Cerebellar cortex (tissue), 1 donor: ENCODE measurements at places on chromosomes 7 and 10.
A peak's percentile ranks its signal among the peaks of the same experiment; 100 is the strongest.

GRCh38 chr7:1011297-1012003 lies 28.5 kb downstream of the CYP2W1 start:
- no peak for DNase-seq

GRCh38 chr10:87761892-87762291 lies 56.1 kb downstream of the ATAD1 start:
- DNase-seq, result no peak

DNA sequence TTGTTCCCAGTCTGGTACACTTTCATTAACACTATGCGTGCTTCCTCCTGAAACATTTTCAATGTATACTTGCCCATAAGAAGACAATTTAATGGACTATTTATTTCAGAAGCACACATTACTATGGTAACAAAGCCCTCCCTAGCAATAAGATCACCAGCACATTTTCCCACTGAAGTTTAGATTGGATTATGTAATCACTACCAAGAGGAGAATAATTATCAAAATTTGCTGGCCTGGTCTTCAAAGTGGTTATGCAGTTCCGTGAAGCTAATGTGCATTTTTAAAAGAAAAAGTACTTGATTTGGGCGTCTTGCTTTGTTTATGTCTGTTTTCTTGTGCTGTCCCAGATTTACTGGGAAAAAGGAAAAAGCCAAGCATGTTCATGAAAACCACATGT lies 61.9 kb downstream of the AP3M1 start:
- no peak for DNase-seq

- DNase-seq, result peak; percentile 37
Observed at GRCh38 chr7:151060113-151060415, 675 bp downstream of the SLC4A2 start.

DNA sequence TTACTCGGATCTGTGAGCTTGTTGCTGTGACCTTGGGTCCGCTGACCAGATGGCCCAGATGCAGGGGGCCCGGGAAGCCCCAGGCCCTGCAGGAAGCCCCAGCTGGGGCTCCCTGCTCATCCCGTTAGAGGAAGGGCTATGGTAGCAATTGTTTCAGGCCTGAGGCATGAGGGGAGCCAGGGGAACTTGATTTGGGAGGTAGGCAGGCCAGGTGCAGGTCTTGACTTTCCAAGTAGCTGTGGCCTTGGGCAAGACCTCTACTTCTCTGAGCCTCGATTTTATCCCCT lies 55.0 kb upstream of the CXCL12 start:
- no peak for DNase-seq

- DNase-seq, result no peak
Observed at GRCh38 chr7:44215531-44215930, 14.8 kb downstream of the YKT6 start.

GRCh38 chr7:17524746-17525145 lies 226.3 kb downstream of the AHR start:
- DNase-seq, result no peak

DNA sequence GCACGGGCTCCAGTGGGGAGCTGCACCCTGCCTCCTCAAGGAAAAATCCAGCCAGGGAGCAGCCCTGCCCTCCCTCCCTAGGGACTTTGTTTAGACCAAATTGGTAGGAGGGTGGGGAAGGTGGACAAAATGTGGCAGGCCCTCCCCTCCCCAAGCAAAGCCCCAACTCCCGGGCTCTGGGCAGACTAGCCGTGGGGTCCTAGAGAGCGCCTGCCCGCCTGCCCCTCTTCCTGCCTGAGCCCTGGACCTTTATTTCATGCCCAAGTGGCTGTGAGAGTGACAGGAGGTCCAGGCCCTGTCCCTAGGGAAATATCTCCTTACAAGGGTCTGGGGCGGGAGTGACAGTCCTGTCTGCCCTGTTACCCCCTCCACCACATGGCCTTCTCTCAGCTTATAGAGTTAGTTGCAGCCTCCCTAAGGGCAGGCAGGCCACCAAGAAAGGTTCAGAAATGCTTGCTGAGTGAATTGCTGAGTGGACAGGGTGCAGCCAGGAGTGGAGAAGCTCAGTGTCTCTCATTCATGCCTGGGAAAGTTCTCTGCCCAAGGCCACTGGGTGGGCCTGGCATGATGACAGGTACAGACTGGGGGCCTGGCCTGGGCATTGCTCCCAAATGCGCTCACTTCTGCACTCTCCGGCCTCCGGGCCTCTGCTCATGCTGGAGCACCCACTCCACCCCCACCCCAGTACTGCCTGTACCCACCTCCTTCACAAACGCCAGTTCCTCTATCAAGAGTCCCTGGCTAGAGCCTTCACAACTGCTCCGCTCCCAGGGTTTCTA lies 25.2 kb downstream of the DNAJB12 start:
- DNase-seq, result no peak

DNA sequence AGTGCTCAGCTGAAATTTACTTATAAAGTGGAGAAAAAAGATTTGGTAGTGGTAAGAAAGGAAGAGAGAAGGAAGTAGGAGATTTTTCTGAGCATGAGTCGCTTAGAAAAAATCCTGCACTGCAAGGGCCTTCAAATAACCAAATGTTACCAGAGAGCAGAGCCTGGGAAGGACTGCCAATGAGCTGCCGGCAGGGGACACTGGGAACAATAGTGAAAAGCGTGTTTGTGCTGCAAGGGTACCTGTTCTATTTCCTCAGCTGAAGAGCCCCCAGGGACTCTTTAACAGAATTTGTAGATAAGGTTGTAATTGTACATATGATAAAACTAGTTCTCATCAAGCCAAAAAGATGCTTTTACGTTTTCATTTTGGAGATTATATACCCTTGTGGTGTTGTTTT lies 696.3 kb upstream of the C7orf33 start:
- no peak for DNase-seq

GRCh38 chr10:131845505-131846239 lies 55.1 kb upstream of the PPP2R2D start:
- no peak for DNase-seq

DNA sequence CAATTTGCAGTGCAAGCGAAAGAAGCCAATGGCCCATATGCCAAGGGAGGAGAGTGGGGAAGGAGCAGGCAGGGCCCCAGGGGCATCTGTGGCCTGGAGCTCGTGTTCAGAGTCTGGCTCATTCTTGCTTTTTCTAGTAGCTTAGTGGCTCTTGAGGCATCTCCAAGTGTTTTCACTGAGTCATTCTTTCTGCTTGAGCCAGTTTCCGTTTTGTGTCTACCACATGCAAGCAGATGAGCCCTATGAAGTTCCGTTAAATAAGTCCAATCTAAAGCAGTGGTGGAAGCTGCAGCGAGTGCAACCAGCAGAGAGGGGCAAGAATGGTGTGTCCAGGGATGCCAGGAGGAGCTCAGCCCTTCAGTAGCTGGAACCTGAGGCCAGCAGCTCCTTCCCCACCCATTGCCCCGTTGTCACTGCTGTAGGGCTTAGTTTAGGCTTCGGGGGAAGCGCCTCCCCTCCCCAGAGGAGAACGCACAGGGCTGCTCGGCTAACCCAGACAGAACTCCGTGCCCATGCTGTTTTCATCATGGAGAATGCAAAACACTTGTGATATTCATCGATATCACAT lies 57.4 kb upstream of the EBF3 start:
- no peak for DNase-seq

GRCh38 chr10:96685306-96685705 lies 35.0 kb downstream of the PIK3AP1 start:
- DNase-seq, result no peak

DNA sequence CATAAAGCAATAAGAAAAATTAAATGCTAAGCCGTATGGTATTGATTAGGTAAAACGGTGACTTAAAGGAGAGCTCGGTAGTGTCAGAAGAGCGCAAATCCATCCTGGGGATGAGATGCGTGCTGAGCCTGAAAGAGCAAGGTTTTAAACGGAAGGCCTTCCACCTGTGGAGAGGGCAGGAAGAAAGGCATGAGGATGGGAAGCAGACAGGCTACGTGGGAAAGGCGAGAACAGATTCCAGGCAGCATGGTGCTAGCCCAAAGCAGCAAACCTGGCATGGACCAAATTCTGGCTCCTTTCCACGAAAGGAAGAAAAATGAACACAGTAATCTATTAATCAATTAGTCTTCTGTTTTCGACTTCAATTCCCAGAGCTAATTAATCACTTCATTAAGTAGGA lies 103.5 kb downstream of the HIPK2 start:
- peak; percentile 25 for DNase-seq

- no peak for DNase-seq
Observed at GRCh38 chr7:88256906-88257305, 37.1 kb upstream of the SRI start.

DNA sequence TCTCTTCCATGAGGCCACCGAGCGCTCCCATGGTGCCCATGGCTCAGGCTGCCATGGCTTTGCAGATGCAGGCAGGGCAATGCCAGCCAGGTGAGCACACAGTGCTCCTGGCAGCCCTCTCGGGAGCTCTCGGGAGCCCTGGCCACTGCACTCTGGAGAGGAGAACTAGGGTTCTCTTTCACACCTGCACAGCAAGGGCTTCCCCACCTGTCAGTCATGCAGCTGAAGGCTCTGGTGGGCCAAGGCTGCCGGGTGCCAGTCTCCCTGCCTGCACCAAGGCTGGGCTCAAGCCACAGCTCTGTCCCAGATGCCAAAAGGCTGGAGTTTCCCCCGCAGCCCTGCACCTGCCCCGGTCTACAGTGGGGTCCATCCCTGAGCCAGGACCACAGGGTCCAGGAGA lies 32.6 kb downstream of the NUDT1 start:
- no peak for DNase-seq

DNA sequence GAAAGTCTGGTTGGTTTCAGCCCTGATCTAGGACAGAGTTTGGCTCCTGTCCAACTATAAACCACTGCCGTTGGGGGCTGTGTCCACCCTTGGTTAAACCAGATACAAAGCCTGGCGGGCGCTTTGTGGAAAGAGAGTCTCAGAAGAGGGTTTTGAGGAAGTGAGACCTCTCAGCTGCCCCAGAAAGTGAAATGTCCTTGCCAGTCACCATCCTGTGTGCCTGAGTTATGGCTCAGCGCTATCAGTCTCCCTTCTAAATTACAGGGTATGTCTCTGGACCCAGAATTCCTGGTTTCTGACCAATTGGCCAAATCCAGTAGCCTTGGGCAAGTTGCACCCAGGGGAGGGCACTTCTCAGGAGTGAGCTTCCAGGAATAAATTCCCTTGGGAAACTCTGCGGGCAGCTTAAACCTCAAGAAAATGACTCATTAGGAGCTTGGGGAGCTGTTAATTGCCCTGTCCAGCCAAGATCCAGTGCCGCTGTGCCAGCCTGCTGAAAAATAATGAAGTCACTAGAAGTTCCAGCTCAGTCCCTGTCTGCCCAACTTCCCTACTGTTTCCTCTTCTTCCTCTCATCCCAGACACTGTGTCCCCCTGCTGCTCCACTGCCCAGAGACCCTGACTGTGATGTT lies 66.7 kb upstream of the PDZD8 start:
- DNase-seq, result no peak

- DNase-seq, result peak; percentile 39
Observed at GRCh38 chr10:102919246-102919959, 1.3 kb downstream of the CNNM2 start.

- no peak for DNase-seq
Observed at GRCh38 chr10:5466451-5467206, 32.7 kb downstream of the CALML5 start.

DNA sequence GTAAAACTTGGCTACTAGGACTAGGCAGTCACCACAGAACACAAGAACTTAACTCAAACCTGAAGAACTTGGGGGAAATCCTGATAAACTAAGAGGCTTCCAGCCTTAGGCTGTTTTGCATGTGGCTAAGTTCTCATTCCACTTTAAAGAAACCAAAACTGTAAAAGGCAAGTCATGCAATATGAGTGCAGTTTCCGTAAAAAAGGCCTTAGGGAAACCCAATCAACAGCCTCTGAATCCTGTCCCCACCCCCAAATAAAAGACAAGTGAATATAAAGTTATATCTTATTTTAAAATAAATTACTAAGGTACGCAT lies 95.1 kb downstream of the USP6NL start:
- no peak for DNase-seq

DNA sequence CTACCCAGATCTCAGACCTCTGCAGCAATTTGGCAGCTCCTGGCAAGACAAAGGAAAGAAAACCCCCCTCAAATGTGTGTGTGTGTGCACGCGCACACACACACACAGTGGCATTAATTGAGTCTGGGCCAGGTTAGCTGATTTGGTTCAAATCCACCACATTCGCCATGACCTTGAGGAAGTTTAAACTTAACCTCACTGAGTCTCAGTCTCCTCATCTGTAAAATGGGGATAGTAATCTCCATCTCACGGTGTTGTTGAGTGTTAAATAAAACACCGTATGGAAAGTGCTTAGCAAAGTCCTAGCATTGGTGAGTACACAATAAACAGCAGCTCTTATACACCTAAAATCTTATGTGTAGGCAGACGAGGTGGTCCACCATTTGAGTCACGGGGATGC lies 4.9 kb downstream of the LOXL4 start:
- no peak for DNase-seq

DNA sequence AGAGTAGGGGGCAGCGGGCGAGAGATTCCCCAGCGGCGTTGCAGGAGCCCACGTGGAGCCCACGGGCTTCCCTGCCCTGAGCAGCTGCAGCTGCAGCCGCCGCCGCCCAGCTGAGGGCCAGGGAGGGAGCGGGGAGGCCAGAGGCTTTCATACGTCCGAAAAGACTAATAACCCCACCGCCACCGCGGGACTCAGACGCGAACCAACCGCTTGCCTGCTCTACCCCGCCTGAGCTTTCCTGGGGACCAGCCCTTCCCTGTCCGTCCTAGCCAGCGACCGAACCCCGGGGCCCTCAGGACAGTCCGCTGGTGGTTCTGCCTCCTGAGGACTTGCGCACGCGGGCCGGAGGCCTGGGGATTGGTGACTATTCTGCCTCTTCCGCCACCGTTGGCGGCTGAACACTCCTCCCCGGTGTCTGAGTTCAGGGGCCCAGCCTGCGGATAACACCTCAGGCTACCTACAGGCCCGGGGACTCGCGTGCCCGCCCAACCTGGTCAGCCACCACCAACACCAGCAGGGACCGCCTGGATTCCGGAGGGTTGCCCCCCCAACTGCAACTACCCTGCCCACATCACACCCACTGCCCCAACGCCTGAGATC lies 18.4 kb downstream of the IFT22 start:
- DNase-seq, result no peak

DNA sequence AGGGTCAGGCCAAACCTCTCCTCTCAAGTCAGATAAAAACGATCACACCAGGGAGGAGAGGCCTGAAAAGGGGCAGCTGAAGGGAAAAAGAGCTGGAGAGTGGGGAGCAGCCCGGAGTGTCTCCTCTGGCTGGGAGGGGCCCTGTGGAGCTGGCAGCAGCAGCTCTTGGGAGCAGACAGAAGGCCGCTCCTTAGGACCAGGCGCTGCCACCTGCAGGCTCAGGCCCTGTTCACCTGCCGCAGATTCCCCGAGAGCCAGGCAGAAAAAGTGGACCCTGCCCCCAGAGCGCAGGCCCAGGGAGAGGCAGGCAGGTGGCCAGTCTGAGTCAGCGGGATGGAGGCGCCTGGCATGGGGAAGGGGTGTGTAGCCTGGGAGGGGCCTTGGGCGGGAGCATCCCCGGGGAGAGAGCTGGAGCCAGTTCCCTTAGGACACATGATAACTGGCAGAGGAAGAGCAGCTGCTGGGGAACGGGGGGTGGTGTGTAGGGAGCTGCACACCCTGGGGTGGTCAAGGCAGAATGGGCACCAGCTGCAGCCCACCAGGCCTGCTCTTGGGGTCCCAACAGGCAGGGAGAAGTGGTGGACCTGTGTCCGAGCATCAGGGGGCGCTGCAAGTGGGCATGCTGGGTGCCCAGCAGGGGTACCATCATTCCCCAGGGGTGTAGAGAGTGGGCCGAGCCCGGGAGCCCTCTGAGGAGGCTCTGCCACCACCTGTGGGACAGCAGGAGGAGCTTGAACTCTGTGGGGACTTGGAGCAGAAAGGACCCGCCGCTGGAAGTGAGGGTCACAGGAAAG lies 177.2 kb upstream of the RHEB start:
- peak; percentile 57 for DNase-seq

- DNase-seq, result no peak
Observed at GRCh38 chr10:49139846-49140195, 6.0 kb upstream of the FAM170B start.
